ENCODE measurements at places on chromosomes 2 and 18. TPM values are rescaled to one million over a fixed set of nuclear protein-coding genes. Genes with fewer than 3 reads are reported as not detected.
A peak's percentile ranks its signal among the peaks of the same experiment; 100 is the strongest.

The ASPRV1 gene
- total RNA-seq, result 1.1 TPM

The RUFY4 gene
- not detected for total RNA-seq

The PER2 gene
- total RNA-seq, result 8.9 TPM

The ABHD3 gene
- 7.2 TPM for total RNA-seq

The HOXD1 gene
- 0.16 TPM for total RNA-seq

The CELF4 gene
- total RNA-seq, result 5.0 TPM

The FOXI3 gene
- not detected for total RNA-seq

The PRKAG3 gene
- not detected for total RNA-seq

The MYO7B gene
- total RNA-seq, result 1.4 TPM

DNA sequence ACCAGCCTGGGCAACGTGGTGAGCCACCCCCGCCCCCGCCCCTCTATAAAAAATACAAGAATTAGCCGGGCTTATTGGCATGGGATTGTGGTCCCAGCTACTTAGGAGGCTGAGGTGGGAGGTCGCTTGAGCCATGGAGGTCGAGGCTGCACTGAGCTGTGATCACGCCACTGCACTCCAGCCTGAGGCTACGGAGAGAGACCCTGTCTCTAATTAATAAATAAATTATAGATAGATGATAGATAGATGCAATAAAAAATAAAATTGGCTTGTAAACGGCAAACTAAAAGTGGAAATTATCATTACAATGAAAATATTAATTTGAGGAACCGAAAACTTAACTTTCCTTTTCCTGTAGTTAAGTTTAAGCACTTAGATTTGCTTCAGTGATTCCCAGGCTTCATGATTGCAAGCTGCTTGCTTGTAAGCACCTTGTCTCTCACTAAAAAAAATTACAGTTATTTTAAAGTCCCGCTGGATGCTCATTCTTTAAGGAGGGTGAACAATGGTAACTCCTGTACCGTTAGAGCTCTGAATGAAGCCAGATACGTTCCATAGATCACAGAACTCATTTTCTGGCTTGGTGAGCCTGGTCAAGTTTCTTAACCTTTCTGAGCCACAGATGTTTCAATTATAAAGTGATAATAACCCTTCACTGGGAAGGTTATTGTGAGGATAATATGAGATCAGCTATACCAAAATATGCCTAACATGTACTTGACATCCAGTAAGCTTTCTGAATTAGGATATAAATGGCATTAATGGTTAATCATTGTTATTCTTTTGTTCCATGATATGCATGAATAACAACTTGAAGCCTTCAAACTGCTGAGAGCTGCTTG, 9.3 kb upstream of the NARS1 start:
- no peak for DNase-seq

- no peak for DNase-seq
These were observed 33.2 kb downstream of the SPOPL start for GRCh38 chr2:138534791-138535190.

GRCh38 chr2:228469721-228470120, 288.2 kb upstream of the SPHKAP start:
- DNase-seq, result no peak

- no peak for DNase-seq
These were observed 546 bp downstream of the CHPF start for GRCh38 chr2:219542931-219543595.

DNA sequence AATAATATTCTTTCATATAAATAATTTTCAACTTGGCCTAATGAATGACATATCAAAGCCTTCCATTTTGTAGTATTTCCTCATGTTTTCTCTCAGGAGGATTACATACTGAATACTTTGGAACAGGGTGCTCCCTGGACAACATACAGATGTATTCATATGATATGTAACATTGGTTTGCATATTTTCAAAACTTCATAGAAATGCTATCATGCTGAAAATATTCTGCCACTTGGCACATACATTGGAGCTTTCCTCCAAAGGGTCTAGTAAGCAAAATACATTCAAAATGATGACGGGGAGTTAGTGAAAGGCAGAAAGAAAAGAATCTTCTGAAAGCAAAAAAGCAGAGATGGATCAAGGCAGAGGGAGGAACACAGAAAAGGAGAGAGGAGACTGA, 38.1 kb upstream of the RTN4 start:
- DNase-seq, result no peak

DNA sequence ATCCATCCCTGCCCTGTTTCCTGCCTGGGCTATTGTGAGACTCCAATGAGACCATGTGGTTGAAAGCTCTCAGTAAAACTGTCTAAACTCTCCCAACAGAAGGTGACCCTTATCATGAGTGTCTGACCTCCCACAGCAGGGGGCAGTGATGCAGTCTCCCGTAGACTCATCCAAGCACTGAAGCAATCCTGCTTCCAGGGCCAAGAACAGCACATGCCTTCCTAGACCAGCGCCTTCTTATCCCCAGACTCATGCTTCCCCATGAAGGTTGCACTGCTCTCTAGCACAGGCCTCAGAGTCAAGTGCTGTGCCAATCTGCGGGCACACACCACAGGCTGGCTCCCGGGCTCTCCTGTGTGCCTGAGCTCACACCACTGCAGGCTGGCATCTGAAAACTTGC, 112.3 kb downstream of the TNS1 start:
- peak; percentile 90 for DNase-seq

GRCh38 chr2:31992934-31993333, 17.9 kb downstream of the MEMO1 start:
- DNase-seq, result no peak

DNA sequence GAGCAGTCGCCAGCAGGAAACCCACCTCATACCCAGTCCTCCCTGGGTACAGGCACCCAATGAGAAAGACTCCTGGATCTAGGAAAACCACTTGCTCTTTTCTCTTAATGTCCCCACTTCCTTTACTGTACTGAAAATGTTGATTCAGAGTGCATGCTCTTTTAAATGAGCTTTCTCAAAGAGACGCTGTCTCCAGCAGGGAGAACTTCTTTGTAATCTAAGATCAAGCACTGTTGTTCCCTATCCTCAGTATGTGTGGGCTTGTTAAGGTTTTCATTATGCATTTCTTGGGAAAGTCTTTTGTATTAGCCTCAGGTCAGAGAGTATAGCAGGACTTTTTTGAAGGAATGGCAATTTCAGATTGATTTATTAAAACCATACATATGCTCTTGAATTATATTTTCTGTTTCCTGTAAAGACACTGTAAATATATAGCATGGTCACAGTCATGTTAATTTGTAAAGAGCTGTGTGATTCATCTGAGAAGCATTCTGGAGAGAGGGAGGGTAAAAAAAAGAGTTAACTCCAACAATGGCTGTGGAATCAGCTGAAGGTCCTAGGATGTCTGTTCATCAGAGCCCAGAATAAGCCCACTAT, 178.1 kb downstream of the MGAT5 start:
- no peak for DNase-seq

DNA sequence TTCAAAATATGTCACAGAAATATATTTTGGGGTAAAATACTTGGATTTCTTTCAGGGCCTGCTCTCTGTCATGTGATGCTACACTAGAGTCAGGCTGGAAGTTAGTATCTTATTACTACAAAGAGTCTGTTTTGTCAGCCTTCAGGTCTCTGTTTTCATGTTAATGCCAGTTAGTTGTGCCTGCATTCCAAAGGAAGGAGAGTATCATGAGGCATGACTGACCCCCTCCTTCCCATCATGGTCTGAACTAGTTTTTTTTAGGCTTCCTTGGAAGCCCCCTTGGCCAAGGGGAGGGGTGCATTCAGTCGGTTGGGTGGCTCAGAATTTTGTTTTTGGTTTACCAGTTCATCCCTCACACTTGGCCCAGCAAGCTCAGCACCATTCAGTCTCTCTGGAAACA, 318.0 kb downstream of the ALK start:
- DNase-seq, result no peak

Measured in sigmoid colon (tissue), 7 donors.